ENCODE measurements at places on chromosomes 6 and 20. TPM values are rescaled to one million over a fixed set of nuclear protein-coding genes. Genes with fewer than 3 reads are reported as not detected.

Gene UST
- total RNA-seq: 3.7 TPM

Gene PSORS1C1
- total RNA-seq: 0.67 TPM

Gene ERVFRD-1
- total RNA-seq: not detected

Gene SLC22A16
- not detected for total RNA-seq

Gene OLIG3
- 0.35 TPM for total RNA-seq

Gene ID4
- total RNA-seq: not detected

Gene APCDD1L
- not detected for total RNA-seq

Gene KHDC1
- 3.7 TPM for total RNA-seq

Gene DNAH8
- total RNA-seq: 0.41 TPM

Gene SNAP91
- total RNA-seq: not detected

Gene ADGRG6
- 1.5 TPM for total RNA-seq

Gene CNR1
- 0.19 TPM for total RNA-seq

- DNase-seq: peak; percentile 12
Observed at GRCh38 chr6:25369433-25370177, 90.4 kb downstream of the CARMIL1 start.

DNA sequence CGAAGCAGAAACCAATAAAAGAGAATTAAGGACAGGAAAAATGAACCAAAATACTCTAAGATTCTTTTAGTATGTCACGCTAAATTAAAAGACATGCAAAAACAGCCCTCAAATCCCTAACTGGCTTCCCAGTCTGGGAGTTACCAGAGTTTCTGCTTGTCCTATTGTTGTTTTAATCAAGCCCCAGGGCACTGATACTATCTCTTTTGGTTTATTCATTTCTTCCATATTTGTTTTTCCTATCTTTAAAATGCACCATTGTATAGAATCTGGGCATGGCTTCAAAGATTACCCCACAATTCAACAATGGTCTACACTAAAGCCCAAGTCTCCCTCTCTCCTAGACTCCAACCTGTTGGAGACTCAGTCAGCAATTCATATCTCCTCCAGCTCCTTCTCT is 169.1 kb downstream of the MYLK4 start:
- no peak for DNase-seq

- DNase-seq: no peak
Observed at GRCh38 chr20:30513050-30513628, 744.3 kb upstream of the DEFB115 start.

- DNase-seq: no peak
Observed at GRCh38 chr6:9039258-9039657, 603.9 kb upstream of the SLC35B3 start.

DNA sequence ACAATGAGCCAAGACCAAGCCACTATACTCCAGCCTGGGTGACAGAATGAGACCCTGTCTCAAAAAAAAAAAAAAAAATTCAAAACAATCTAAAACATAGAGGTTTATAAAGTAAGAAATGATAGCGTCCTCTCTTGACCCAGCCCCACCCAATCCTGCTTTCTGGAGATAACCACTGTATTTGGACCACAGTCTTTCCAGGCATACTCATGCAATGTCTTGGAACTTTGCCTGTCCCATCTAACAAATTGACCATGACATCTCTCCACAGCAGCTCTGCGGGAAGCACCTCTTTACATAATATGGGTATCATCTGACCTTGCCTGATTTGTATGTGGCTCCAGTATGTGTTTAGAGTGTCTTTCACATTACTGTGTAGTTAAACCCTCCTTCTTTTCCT is 9.1 kb upstream of the SHLD1 start:
- DNase-seq: no peak

GRCh38 chr6:35230950-35231349 is 17.2 kb downstream of the SCUBE3 start:
- DNase-seq: no peak

- DNase-seq: no peak
Observed at GRCh38 chr6:163404825-163405265, 9.7 kb upstream of the QKI start.

DNA sequence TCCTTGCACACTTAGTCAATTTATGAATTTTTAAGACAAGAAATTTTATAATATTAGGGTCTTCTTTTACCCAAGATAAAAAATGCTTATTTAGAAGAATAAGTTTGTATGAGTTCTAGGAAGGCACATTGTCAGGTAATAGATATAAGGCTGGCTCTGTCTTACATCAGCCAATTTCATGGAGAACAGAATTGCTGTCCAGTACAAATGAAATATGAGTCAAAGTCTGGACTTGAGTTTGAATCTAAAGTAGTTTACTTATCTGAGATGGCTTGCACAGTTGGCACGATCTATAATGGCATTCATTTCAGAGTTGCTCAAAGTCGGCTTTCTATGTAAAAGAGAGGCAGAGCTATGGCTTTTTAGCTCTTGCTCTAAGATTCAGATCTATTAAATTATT is 228.2 kb downstream of the KCNQ5 start:
- DNase-seq: no peak

DNA sequence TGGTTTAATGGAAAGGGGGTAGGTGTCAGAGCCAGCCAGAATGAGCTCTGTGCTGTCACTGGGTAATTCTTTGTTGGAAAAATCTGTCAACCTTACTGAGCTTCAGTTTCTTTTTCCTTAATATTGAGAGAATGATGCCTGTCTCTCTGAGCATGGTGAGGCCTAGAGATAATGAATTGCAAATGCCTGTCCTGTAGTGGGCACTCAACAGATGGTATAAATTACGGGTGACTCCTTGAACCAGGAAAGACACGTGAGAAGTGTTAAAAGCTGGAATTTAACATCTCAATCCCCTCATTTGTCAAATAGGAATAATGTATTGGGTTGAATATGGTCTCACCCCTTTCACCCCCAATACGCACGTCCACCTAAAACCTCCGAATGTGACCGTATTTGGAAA is 74.9 kb downstream of the ADTRP start:
- no peak for DNase-seq

DNA sequence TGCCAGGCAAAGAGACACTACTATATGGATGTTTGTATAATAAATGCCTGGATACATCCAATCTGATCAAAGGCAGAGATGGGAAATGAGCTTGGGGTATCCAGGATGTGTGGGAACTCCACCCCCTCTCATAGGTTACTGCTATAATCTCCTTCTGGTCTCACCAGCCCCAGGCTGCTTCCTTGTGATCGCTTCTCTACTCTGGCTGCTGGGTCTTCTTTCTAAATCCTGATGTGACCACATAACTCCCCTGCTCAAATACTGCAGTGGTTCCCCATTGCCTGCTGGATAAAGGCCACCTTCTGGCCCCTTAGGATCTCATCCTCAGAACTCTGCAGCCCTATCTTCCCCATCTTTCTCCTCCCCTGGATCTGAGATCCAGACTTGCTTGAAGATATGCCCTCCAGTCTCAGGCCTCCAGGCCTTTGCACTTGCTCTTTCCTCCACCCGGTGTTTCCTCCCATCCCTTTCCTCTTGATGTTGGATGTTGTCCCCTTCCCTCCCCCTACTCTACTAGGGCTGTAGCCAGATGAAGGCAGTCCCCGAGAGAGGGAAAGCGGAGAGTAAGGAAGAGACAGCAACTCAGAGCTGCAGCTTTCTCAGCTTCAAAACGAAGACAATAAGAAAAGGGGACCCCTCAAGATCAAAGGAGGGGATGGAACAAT is 828 bp upstream of the XKR7 start:
- no peak for DNase-seq

DNA sequence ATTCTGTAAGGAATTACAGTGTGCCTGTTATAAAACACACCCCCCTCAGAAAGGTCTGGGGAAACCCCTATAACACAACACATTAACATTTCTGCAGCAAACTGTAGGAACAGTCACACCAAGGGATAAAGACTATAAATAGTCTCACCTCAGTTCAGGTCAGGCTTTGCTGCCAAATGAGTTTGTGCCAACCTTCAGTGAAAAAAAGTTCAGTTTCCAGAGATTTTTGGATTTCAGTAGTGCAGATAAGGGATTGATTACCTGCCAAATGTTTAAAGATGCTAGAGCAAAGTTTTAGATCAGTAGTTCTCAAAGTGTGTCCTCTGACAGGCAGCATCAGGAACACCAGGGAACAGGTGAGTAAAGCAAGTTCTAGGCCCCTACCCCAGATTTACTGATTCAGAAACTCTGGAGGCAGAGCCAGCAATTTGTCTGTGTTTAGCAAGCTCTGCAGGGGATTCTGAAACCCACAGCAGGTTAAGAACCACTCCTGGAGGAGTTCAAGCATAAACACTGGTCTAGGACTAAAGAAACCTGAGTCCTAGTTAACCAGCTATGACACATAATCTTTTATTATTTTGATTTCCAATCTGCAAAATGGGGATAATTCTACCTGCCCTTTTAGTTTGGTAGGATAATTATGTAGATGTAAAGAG is 111.0 kb downstream of the RCAN2 start:
- no peak for DNase-seq

DNA sequence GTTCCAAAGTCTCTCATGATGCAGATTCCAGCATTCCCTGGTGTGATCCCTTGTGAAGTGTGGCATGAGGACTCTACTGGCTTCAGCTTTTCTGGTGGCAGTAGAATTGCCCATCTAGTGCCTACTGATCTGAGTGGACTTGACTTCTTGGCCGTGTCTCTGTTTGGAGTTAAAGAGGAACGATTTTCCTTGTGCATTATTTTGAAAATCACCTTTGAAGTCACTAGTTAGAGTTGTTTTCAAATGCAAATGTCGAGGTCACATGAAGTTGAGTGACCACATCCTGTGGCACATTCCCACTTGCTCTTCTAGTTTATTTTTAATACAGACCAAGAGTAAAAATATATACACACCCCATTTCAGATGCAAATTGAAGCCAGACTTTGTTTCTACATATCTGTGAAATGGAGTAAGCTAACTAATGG is 270.7 kb upstream of the TAB2 start:
- no peak for DNase-seq

GRCh38 chr6:163620670-163621330 is 206.3 kb downstream of the QKI start:
- DNase-seq: no peak

GRCh38 chr20:26243731-26244130 is 547.1 kb upstream of the ZNF337 start:
- DNase-seq: no peak

GRCh38 chr6:11585426-11586016 is 48.0 kb downstream of the TMEM170B start:
- DNase-seq: no peak

GRCh38 chr20:57048027-57048869 is 218.2 kb downstream of the BMP7 start:
- peak; percentile 24 for DNase-seq

- no peak for DNase-seq
Observed at GRCh38 chr20:61770113-61770585, 295.5 kb downstream of the TAF4 start.

GRCh38 chr20:33814238-33814712 is 3.1 kb downstream of the CHMP4B start:
- DNase-seq: peak; percentile 29

- peak; percentile 87 for DNase-seq
Observed at GRCh38 chr20:44909872-44910689, at the start of gene PABPC1L. Gene PABPC1L (plus strand): TSS chr20:44910060. CDS start chr20:44910144, 84 bp downstream.

- no peak for DNase-seq
Observed at GRCh38 chr6:22529866-22530265, 39.5 kb upstream of the HDGFL1 start.

DNA sequence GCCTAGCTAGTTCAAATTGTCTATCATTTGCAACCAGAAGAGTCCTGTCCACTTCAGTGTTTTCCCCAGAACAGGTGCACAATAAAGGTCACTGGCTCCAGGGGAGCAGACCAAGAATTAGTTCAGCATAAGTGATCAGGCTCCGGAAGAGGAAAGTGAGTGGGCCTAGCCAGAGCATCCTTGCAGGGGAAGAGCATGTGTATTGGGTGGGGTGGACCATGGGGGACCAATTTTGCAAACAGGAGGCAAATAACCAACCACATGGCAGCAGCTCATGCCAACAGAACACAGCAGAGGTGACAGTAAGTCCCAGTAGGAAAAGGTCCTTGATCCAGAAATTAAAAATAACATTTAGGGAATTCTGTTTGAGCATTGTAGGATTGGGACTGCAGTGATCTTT is 43.2 kb upstream of the CNR1 start:
- DNase-seq: no peak

GRCh38 chr6:41037107-41037900 is 1.7 kb downstream of the UNC5CL start:
- no peak for DNase-seq

GRCh38 chr6:151285122-151285521 is 45.4 kb downstream of the AKAP12 start:
- DNase-seq: no peak

GRCh38 chr6:52994031-52994838 is 849 bp downstream of the GSTA4 start:
- no peak for DNase-seq
